ENCODE measurements at places on chromosomes 1 and 21.

- no peak for DNase-seq
- no peak overlapping the region for H3K27ac ChIP-seq
- no peaks in the 10 kb centered on the region for H3K4me1 ChIP-seq
- H3K4me3 ChIP-seq, result no peak overlapping the region
- no peaks in the 10 kb centered on the region for H3K36me3 ChIP-seq
Observed at GRCh38 chr21:44701541-44701940, 4.6 kb downstream of the KRTAP10-12 start.

GRCh38 chr21:42233067-42233961, 14.4 kb downstream of the ABCG1 start:
- peaks cover 25% of the 10 kb centered on the region for H3K4me1 ChIP-seq
- H3K36me3 ChIP-seq, result no peaks in the 10 kb centered on the region
- H3K27me3 ChIP-seq, result no peaks in the 10 kb centered on the region

GRCh38 chr21:34905218-34905537, 143.9 kb downstream of the RUNX1 start:
- no peak overlapping the region for H3K27ac ChIP-seq
- H3K4me3 ChIP-seq, result no peak overlapping the region
- no peak for DNase-seq
- no peaks in the 10 kb centered on the region for H3K27me3 ChIP-seq
- H3K36me3 ChIP-seq, result no peaks in the 10 kb centered on the region
- no peaks in the 10 kb centered on the region for H3K4me1 ChIP-seq

- peak; percentile 80 for DNase-seq
Observed at GRCh38 chr1:228842094-228842775, 107.0 kb downstream of the RHOU start.

- no peaks in the 10 kb centered on the region for H3K36me3 ChIP-seq
- H3K27me3 ChIP-seq, result no peaks in the 10 kb centered on the region
- DNase-seq, result no peak
- no peak overlapping the region for H3K27ac ChIP-seq
Observed at GRCh38 chr1:243745356-243745755, 104.7 kb downstream of the AKT3 start.

GRCh38 chr1:165152727-165153126, 203.8 kb downstream of the LMX1A start:
- H3K4me1 ChIP-seq, result no peaks in the 10 kb centered on the region
- no peaks in the 10 kb centered on the region for H3K27me3 ChIP-seq
- no peak for DNase-seq
- H3K36me3 ChIP-seq, result no peaks in the 10 kb centered on the region
- H3K4me3 ChIP-seq, result no peak overlapping the region
- no peak overlapping the region for H3K27ac ChIP-seq

DNA sequence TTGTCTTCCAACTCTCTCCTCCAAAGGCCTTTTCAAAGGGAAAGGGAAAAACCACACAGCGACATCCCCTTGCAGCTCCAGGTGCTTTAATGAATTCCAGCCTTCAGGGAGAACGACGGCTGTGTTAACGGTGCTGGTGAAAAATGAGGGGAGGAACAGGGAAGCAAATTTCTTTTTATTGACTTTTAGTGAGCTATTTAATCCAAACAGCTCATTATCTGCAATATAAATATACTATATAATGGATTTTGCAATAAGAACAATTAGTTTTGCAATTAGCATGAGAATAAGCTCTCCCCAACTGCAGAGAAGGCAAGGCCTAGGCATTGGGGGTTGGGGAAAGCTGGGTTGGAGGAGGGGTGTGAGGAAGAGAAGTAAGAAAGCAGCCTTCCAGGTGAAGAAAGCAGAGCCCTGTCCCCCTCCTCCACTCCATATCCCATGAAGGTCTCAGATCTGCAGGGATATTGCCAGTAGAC, 159.0 kb upstream of the ZC3H12A start:
- H3K36me3 ChIP-seq, result no peaks in the 10 kb centered on the region
- DNase-seq, result no peak
- H3K4me3 ChIP-seq, result no peak overlapping the region
- H3K27me3 ChIP-seq, result peaks cover 87% of the 10 kb centered on the region
- H3K27ac ChIP-seq, result no peak overlapping the region

DNA sequence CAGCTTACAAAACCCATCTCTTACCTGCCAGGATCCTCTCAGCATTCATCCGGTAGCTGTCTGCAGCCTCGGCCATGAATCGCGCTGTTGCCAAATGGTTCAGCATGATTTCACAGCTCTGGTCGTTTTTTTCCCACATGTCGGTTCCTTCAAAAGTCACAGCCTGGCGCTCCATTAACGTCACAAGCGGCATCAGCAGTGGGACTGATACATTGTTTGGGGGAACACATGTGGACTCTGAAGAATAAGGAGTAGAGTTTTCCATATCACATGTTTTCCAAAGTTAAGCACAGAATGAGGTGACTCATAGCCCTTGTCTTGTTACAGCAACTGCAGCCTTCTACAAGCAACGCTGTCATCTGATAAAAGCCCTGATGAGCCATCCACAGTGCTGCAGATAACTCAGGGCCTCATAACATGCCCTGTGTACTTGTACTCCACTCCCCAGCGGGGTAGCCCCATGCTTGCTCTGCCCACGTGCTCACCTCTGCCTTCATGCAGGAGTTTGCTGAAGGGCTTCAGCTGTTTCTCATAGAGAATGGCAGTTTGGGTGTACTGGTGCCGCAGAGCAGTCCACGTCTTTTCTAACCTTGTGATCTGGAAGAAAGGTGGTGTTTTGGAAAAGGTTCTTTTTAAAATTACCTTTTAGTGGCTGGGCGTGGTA, 114.2 kb downstream of the BCAR3 start:
- no peak overlapping the region for H3K4me3 ChIP-seq
- H3K27ac ChIP-seq, result no peak overlapping the region
- no peak for DNase-seq
- H3K4me1 ChIP-seq, result peaks cover 8% of the 10 kb centered on the region
